ENCODE measurements at places on chromosomes 4 and X.

DNA sequence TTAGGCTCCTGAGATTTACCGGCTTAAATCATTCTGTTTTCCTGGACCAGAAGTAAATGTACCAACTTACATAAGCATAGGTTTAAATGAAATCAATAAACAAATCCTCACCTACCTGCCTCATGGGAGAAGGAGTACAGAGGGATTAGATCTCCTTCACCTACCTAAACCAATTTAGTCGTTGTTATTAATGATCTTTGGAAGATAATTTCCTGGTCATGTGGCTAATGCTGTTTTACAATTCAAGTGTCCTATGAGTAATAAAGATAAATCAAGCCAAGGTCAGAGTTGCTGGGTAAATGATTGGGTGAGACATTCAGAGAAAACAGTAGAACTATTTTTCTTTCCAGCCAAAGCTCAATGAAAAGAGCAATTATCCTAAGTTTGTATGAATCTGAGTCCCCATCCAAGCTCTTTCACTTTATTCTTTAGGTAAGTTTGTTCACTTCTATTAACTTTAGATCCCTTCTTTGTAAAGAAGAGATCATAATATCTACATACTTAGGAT lies 423.0 kb upstream of the FAM241A start:
- no peak for DNase-seq

DNA sequence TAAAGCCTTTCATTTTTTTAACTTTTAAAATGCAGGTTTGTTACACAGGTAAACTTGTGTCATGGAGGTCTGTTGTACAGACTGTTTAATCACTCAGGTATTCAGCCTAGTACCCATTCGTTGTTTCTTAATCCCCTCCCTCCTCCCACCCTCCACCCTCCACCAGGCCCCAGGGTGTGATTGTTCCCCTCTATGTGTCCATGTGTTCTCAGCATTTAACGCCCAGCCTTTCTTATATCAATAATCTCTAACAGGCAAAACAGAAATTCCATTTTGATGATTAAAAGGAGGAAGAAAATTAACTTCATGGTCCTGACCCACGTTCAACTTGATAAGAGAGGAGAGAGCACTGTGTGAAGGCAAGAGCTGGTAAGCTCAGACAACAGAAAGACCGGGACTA lies 75.1 kb downstream of the TSPAN5 start:
- no peak for DNase-seq

GRCh38 chr4:159252491-159252890 lies 149.6 kb downstream of the RAPGEF2 start:
- no peak for DNase-seq

DNA sequence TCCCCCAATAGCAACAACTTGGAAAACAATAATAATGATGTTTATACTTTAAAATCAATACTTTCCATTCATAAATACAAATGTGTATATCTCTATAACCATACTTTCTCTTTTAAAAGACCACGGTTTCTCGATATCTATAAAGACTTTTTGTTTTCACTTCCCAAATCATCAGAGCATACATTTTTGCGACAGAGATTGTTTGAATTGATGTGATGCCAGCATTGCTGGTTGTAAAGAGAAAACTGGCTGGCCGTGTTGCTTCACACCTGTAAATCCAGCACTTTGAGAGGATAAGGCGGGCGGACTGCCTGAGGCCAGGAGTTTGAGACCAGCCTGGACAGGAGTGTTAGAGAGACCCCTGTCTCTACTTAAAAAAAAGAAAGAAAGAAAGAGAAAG lies 77.6 kb upstream of the ZNF518B start:
- DNase-seq: no peak

GRCh38 chrX:40423299-40423698 lies 157.5 kb upstream of the ATP6AP2 start:
- no peak for DNase-seq

- no peak for DNase-seq
These were observed 9.6 kb downstream of the MAMLD1 start for GRCh38 chrX:150372756-150373155.

DNA sequence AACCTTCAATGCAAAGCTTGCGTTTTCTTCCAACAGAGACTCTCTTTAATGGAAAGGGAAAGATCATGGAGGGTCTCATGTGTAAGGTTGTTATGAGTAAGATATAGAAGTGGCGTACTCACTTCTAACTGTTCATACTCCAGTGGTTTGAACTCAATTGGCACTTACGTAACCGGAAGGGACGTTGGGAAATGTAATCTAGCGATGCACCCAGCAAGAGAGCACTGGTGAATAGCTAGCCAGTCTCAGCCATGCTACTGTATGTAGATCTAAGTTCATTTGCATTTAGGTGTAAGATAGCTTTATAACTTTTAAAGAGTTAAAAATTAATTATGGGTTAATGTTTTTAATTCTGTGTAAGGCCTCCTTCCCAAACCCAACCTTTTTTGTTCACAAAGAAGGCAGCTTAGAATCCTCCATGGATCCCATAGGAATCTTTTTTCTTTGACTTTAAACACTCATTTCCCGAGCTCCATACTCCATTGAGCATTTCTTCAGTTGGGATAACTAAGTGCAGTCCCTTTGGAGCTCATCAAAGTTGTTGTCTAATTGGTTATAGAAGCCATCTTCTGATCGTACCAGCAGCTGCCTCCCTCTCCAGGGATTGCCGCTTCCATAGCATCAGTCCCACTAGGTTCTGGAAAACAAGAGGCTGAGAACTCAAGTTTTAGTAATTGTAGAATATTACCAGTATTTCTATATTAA lies 191.1 kb downstream of the RAPGEF2 start:
- DNase-seq: no peak

- DNase-seq: no peak
These were observed 99.1 kb downstream of the MAML3 start for GRCh38 chr4:140054861-140055260.

DNA sequence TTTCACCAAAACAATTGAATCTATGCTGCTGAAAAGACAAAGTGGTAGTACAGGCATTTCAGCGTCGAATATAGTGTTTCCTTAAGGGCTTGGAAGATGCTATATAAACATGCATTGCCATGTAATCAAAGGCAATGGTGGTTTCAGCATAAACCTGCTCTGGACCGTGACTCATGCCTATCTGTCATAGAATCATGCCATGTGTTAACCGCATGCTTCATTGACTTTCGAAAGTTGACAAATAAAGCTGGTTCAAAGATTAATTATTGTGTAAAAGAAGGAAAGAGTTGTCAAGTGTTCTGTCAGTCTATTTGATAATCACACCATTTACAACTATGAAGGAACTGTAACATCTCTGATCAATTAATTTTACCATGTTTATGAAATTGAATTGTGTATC lies 83.2 kb downstream of the FUNDC1 start:
- no peak for DNase-seq

DNA sequence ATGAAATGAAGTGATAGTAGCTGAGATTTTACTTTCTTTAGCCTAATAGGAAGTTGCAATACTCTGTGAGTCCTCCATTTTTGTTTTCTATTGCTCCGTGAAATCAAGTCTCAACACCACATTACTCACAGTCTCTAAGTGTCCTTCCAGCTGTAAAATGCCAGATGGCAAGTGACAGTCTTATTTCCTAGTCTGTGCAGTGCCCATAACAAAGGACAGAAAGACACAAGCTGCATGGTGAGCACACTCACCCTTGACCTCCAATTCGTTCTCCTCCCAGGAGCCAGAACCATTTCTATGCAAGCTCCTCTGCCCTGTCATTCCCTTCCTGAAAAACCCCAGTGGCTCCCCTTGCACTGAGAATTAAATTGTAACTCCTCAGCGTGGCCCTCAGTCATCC lies 101.6 kb downstream of the PARM1 start:
- DNase-seq: no peak

GRCh38 chr4:126661194-126661593 lies 971.6 kb upstream of the INTU start:
- no peak for DNase-seq

DNA sequence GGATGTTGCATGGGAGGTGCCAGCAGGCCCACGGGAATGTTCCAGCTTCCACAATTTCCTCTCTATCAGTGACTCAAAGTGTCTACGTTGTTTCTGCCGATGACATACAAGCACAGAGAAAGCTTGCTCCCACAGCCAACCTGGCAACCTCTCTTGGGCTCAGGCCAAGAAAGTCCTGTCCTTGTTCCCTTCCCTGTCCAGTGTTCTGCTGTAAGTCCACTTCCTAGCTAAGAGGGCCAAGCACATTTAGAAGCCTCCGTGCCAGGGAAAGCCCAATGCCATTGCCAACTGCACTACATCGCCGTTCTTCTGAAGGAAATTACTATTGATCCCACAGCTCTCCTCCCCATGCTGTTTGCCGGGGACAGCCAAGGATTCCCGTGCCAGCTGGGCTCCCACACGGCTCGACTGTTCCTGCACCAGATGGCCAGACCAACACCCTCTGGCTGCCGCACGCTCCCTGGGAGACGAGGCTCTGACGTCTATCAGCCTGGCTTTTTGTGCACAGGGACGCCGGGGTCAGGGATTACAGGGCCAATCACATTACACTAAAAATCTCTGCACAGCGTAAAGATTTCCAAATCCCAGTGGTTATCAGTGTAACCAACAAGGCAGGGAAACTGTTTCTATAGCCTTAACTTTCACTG lies 284.0 kb downstream of the BCOR start:
- no peak for DNase-seq

DNA sequence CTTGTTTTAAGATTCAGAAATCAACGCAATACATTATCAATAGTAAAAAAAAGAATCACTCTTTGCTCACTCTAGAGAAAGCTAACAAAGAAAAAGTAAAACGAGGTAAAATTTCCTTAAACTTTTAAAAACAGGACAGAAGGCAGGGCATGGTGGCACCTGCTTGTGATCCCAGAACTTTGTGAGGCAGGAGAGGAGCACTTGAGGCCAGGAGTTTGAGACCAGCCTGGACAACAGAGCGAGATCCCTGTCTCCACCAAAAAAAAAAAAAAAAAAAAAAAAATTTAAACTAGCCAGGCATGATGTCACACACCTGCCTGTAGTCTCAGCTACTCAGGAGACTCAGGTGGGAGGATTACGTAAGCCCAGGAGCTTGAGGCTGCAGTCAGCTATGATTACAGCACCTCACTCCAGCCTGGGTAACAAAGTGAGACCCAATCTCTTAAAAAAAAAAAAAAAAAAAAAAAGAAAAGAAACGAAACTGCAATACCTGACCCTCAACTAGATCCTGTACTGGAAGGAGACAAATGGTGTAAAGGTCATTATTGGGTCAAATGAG lies 3.5 kb downstream of the CCNI start:
- no peak for DNase-seq

DNA sequence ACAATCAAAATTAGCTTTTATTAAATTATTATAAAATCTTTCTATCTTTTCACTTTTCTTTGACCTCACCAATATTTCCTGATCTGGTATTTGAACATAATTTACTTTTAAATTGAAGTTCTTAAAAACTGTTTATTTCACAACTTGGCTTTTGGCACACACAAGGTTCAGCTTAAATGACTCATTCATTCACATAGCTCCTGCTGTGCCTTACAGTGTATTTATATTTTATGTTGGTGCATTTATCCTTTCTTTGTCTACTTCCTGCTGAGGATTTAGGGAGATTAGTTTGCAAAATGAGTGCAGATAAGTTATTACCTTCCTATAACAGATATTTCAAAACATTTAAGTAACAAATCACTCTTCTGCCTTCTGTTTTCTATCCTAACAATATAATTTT lies 430.6 kb downstream of the DTHD1 start:
- no peak for DNase-seq

DNA sequence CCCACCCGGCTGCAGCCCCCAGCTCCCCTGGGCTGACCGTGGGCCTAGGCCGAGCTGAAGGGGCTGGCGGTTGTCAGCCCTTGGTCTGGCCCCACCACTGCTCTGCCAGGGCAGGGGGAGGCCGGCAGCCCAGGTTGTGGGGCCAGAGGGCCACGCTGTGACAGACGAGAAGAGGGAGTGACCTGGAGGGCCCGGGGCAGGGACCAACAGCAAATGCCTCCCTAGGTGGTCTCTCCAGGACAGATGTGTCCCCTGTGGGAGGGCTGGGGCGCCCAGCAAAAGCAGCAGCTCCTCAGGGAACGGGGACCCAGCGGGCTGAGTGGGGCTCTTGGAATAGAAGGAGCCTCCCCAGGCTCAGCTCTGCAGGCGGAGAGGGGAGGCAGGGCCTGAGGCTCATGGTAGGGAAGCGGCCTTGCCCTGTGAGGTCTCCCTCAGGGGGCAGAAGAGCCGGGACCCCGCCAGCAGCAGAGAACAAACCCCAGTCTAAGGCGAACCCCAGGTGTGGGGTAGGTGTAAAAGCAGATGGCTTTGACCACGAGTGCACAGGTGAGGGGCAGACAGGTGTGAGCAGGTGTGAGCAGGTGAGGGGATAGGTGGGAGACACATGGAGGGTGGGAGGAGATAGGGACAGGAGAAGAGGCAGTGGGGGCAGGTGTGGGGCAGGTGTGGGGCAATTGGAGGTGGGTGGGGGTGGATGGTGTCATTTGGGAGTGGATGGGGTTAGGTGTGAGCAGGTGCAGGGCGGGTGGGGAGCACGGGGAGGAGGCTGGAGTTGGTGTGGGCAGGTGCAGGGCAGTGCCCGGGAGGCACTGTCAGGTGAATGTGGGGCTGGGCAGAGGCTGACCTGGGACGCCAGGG lies 34.1 kb upstream of the SPON2 start:
- DNase-seq: no peak

- DNase-seq: no peak
These were observed 46.8 kb downstream of the TMEM165 start for GRCh38 chr4:55442541-55442940.

DNA sequence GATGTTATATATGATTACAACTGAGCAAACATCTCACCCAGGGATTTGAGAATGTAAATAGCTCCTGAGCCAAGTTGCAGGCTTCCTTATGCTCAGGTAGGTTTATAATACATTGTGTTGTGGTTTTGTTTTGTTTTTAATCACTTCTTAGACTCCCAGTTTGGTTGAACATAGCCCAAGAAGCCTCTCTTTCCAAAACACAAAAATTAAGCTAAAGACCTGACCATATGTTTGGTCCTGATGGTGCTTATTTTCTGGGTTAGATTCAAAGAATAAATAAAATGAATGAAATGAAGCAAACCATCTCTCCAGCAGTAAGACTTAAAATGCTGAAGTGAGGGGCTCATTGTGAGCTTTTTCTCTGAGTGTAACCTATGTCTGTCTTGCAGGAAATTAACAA lies 93.5 kb downstream of the GRXCR1 start:
- no peak for DNase-seq

- DNase-seq: no peak
These were observed 8.7 kb upstream of the TEX13A start for GRCh38 chrX:105229146-105229545.

GRCh38 chrX:15946783-15947580 lies 92.4 kb upstream of the AP1S2 start:
- DNase-seq: no peak

DNA sequence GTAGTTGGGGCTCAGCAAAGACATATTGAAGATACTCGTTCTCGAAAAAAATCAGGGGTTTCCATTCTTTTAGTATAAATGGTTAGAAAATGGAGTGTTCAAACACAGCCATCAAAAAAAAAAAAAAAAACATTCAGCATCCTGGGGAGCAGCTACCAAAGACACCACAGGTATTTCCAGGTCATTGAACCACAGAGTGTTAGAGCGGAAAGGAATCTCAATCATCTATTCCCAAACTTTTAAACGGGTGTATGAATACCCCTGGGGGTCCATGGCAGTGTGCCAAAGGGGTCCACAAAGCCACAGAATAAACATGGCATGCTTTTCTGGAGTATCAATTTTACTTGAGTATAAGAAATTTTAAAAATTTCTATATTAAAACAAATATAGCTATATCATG lies 6.9 kb upstream of the FGF16 start:
- no peak for DNase-seq

- no peak for DNase-seq
These were observed 147.6 kb upstream of the MSX1 start for GRCh38 chr4:4711902-4712301.
